ENCODE measurements at places on chromosomes 1 and 21.

- no peak for DNase-seq
These were observed 15.9 kb downstream of the ATF6 start for GRCh38 chr1:161781995-161782394.

GRCh38 chr1:206551986-206552326, 44.6 kb downstream of the RASSF5 start:
- DNase-seq: peak; percentile 46

DNA sequence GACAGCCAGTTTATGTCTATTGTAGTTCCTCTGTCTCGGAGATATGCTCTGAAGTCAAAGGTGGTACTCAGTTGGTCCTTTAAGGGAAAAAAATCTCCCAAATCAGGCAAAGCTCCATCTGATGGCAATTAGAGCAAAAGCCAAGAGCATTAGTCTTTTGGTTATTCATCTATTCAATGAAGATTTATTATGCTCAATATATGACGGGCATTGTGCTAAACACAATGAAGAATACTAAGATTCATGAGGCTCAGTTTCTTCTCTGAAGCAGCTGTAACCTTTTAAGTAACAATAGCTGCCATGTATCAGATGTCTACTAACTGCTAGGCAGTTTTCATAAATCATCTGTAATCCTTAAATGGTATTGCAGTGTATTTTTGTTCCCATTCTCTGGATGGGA, 47.6 kb upstream of the MROH9 start:
- no peak for DNase-seq

DNA sequence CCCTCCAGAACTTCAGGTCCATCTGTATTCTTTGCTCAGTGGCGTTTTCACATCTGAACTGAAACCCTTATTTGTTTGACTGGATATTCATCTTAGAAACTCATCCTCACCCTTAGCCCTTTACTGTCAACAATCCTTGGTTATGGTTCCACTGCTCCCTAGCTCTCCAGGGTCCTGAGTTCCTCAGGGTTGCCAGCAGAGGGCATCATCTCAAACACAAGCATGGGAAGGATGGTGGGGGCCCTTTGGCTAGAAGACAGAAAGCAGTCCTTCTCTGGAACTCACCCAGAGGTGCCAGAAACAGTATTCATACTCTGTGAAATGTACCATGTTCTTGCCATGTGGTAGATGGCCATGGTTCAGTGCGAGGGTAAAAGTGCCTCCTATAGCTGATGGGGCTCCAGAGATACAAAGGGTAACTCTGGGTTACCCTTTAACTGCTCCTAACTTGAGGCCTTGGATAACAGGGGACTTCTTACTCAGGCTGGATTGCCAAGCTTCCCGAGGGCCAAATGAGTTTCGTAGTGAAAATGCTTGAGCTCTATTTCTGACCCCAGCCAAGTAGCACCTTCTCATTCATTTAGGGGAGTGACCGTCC, 11.3 kb downstream of the NCSTN start:
- no peak for DNase-seq

- DNase-seq: no peak
These were observed 8.9 kb upstream of the KCNN3 start for GRCh38 chr1:154879038-154879421.

DNA sequence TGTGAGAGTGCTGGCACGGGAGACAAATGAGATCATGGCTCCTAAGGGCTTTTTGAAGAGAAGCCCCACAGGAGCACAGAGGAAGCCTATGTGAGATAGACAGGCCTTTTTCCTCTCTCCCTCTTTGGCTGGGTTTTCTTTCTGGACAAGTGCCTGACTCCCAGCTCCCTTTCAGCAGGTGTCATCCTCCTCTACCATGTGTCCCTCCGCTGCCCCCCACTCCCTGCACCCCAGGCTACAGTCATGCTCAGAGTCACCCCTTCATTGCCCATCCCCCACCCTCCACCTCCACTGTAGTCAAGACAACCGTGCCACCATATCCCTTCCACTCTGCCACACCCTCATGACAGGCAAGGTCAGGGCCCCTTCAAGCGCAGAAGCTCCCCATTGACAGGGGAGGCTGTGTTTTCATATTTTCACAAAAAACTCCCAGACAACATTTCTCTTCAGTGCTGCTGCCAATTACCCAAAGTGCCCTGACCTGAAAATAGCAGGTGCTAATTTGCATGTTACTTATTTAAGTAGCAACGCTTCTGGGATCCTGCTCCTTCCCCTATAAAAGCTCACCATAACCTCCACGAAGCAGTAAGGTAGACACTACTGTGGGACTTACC, 92.1 kb upstream of the IPO9 start:
- no peak for DNase-seq

DNA sequence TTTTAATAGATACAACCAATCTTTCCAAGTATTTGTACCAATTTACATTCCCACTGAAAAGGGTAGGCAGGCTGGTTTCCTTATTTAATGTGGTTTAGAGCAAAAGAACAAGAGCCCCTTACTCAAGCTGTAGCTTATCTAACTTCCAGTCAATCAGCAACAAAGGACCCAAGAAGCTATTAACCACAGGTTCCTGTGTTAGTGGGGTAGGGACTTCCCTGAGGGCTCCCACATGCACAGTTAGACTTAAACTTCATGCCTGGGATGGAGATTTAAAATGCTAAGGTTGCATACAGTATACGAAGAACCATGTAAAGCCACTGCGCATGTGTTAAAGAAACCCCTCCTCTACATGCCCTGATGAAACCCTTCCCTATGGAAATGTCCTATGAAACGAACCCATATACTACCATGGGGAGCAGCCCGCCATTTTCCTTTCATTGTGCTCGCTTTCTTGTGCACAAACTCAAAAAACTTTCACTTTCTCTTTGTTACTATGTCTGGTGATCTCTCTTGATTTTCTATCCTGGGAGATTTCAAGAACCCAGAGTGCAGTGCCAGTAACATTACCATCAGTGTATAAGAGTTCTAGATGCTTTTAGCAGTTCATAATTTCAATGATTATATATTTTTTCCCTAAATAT, 23.3 kb upstream of the ST6GALNAC5 start:
- DNase-seq: no peak

DNA sequence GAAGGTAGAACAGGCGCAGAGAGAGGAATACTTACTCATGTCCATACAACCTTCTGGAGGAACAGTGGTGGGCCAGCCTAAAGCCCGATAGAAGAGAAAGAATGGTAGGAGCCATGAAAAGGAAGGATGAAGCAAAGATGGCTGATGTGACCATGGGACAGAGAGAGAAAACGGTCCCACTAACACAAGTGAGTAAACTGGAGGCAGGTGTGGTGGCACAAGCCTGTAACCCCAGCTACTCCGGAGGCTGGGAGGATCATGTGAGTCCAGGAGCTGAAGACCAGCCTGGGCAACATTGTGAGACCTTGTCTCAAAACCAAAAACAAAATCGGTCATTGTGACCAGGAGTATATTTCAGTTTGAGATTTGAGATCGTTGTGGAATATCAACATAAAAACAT, 49.4 kb downstream of the C1orf198 start:
- no peak for DNase-seq

DNA sequence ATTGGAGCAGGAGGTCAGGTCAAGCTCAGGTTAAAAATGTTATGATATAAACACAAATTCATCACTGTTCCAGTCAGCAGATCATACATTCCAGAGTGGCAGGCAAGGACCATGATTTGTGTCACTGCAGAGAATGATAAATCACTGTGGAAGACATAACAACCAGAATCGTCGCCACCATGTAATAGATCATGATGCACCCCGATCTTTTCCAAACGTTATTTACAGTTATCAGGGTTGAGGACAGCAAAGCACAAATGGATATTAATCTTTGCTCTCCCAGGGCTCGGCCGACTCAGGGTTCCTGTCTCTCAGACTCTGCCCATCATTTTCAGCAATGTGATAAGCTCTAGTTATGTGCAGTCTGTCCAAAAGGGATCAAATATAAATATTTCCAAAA, 122.7 kb downstream of the ZBTB18 start:
- no peak for DNase-seq

GRCh38 chr1:193313354-193314140, 127.1 kb upstream of the B3GALT2 start:
- no peak for DNase-seq

DNA sequence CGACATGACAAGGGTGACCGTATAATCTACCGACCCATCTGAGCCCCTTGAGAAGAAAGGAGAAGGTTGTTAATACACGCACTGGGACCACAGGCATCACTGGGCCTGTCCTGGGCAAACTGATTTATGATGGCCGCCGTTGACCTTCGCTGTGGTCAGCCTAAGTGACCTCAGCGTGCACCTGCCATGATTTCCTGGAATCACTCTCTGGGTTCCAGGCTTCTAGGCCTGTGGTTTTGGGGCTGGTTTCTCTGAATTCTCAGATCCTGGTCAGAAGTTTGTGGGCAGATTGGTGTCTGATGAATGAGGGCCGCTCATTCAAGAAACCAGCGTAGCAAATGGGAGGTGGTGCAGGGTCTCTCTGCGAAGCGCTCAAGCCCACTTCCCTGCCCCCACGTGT, 64.0 kb downstream of the SIK1 start:
- no peak for DNase-seq

- no peak for DNase-seq
These were observed 29.6 kb upstream of the RGS1 start for GRCh38 chr1:192545896-192546521.

DNA sequence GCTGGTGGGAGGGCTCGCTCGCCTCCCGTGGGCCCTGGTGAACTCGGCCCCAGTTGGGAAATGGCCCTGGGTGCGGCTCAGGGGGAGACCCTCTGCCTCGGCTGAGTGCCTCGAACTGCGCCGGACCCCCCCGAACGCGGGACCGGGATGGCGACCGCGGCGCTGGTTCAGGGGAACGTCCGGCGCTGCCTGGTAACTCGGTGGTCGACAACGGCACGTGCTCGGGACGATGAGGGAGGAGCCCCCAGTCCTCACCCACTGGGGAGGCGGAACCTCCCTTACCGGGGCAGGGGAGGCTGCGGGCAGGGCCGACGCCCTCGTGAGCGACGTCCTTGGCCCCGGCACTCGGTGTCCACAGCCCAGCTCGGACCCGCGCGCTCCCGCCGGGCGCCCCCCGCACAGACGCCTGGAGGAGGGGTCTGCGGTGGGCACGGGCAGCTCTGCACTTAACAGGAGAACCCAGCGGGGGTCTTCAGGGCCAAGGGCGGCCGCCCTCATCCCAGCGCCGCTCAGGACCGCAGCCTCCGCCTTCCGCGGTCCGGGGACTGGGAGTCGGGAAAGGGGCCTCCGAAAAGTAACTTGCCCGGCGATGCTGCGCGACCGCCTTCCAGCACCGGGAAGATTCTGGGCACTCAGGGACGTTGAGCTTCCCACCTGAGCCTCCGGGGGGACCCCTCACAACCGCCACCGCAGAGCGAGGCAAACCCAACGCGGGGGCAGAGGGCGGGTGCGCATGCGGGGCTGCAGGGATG, 1.7 kb downstream of the HES4 start:
- no peak for DNase-seq

DNA sequence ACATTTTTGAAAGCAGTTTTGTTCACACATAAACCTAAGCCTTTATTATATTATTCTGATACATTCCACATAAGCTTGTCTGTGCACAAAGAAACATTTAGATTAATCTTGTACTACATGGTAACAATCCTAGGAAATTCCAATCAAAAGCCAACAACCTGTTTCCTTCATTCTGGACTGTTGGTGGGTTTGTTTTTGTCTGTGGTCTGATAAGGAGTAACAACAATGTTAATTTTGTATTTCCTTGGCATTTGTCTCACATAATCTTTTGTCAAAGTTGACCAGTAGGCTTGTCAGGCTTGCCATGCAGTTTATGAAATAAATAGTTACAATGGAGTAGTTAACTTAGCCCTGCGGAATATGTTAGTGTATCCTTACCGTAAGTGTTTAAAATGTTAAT, 183.3 kb downstream of the DHRS3 start:
- DNase-seq: no peak

- no peak for DNase-seq
These were observed 48.9 kb upstream of the ZNF326 start for GRCh38 chr1:89945852-89946476.

DNA sequence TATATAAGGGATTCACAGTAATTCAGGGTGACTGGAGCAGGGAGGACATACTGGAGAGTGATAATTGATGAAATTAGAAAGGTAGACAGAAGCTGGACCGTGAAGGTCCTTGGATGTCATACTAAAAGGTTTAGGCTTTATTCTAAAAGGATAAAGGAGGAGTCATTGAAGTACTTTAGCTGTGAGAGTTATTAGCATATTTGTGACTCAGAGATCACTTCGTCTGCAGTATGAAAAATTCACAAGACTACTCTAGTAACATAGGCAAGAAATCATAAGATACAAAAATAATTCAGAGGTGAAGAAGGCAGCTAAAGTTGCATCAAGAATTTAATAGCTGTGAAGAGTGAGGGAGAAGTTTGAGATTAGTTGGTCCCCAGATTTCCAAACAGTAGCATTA, 26.3 kb downstream of the KCNA3 start:
- no peak for DNase-seq

- DNase-seq: no peak
These were observed 134.7 kb upstream of the VANGL1 start for GRCh38 chr1:115506924-115507589.

DNA sequence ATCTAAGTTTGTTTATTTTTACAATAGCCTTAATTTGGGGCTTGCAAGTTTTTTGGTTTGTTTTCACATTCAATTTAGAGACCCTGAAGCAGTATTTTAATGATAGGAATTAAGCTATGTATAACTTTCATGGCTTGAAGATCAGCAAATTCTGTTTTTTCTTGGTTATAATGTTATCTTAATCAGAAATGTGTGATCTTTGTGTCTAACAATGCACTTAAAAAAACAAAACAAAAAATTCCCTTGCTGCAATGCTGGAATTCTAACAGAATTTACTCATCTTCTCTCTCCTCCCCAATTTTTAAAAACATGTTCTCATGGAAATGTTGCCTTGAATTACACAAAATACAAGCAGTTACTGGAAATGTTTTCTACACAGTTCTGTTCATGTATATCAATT, 113.1 kb downstream of the OLFML2B start:
- DNase-seq: no peak

GRCh38 chr21:29499734-29500343, 201.1 kb downstream of the BACH1 start:
- no peak for DNase-seq

- no peak for DNase-seq
These were observed 30.4 kb upstream of the LBR start for GRCh38 chr1:225458222-225458631.
